ENCODE measurements at places on chromosomes 12 and 14.

- DNase-seq = no peak
These were observed 310.5 kb downstream of the ETNK1 start for GRCh38 chr12:22935501-22935900.

GRCh38 chr12:26658991-26659390, 174.0 kb downstream of the ITPR2 start:
- DNase-seq = no peak

- DNase-seq = no peak
These were observed 95.5 kb downstream of the TMX1 start for GRCh38 chr14:51335531-51335930.

DNA sequence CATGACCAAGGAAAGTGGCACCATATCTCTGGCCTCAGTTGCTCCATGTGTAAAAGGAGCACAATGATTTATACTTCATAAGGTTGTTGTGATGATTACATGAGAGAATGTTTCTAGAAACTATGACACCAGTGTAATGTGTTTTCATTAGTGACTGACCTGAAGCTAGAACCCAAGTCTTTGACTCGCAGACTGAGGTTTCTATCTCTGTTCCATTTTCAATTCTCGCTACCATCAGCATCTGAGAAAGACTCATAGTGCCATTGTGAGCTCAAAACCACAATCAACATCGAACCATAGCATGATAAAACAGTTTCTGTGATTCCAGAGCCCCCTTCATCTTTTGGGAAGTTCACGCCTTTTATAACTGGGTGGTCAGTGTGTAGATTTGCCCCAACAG, 53.8 kb downstream of the STAB2 start:
- DNase-seq = no peak

DNA sequence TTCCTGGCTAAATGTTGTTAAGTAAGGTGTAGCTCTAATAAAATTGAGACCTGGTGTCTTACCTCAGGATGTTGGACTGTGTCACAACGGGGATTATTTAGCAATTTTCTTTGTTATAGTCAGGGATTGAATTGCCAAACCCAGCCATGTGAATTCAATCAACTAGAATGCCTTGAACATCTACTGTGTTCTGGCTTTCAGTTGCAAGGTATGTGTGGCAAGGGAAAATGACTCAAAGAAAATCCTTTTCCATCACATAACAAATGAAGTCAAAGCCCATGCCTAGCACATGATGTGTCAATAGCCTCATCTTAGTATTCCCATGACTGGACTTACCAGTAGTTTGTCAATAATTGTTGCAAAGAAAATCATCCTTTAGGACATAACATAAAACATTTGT, 519.8 kb upstream of the FLRT2 start:
- no peak for DNase-seq

DNA sequence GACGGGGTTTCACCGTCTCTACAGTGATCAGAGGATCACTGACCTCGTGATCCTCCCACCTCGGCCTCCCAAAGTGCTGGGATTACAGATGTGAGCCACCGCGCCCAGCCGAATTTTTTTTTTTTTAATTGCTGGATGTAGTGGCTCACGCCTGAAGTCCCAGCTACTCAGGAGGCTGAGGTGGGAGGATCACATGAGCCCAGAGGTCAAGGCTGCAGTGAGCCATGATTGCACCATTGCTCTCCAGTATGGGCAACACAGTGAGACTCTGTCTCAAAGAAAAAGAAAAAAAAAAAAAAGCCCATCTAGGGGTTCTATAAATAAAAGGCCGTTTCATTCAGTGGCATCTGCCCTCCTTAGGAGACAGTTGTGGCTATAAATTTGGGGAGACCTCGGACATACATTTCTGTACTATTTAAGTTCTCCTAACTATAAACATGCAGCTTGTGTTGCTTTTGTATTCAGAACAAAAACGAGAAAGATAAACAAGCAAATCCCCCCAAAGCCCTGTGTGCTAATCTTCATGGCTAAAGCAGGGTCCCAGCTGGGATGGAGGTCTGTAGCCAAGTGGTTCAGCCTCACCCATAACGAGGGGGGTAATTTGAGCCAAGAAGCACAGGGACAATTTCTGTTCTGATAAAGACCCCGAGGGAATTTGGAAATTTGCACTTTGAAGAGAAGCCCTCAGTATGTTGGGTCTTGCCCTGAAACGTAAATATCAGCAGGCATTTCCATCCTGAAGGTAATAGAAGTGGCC, 35.0 kb upstream of the BCL7A start:
- DNase-seq = no peak

GRCh38 chr12:119989731-119990381, 820 bp downstream of the BICDL1 start:
- peak; percentile 81 for DNase-seq

GRCh38 chr12:43177276-43177675, 374.7 kb downstream of the ADAMTS20 start:
- DNase-seq = no peak

DNA sequence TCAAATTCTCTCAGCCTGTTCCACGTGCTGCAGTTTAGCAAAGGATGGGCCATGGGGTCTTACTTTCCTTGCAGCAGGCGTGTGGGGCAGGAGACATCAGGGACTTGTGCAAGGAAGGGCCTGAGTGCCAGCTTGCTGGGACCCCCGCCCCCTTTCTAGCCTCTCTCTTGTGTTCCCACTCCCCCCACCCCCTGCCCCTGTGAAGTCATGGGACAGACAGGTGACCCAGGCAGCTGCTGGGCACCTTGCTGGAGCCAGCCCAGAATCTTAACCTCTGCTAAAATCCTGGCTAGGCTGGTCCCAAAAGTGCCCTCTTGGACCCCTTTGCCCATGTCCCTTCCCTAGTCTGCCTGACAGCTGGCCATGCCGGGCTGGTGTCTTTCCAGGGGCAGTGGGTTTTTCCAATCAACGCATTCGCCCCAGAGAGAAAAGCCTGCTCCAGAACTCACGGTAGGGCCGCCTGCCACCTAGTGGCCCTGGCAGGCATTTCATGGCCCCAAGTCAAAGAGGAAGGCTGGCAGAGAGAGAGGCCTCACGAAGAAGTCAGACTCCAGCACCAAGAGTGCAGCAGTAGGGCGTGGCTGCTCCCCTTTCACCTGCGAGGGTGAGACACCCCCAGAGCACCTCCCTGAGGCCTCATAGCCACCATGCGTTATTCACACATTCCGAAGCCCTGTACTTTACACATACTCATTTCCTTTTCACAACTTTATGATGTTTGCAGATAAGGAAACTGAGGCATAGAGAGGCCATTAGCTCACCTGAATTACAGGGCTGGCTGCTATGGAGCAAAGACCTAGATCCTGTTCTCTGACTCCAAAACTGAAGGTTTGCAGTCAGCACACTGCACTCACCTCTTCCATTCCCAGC, 67.4 kb downstream of the LGMN start:
- DNase-seq = peak; percentile 79

DNA sequence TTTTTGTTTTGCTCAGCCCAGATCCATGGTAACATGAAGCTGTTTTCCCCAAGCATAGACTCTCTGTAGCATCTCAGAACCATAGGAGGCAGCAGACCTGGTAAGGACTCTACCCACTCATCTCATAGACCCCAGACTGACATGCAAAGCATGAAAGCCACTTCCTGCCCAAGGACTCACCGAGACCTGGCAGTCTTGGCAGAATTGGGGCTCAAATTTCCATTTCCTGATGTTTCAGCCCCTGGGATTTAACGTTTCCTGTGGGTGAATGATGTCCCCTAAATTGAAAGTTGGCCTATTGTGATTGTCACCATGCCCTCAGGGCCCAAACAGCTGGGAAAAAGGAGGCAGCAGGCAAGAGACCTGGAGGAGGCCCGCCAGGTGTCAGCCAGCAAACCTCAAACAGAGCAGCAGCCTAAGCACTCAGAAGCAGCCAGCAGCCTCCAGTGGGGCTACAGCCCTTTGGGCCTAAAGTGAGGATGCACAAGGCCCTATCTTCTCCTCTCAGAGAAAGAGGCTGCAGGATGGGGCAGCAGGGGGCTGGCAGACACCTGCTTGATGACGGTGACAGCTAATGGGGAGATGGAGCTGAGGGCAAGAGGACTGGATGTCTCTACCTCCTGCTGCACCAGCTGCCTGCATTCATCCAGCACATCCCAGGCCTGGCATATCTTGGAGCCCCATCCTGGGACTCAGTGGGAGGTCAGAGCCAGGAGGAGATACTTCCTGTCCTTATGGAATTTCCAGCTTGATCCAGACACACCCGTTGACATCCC, 8.5 kb downstream of the KRT85 start:
- peak; percentile 26 for DNase-seq

- no peak for DNase-seq
These were observed 115.4 kb upstream of the OVCH1 start for GRCh38 chr12:29612912-29613311.

GRCh38 chr12:96335270-96335669, 65.0 kb downstream of the CDK17 start:
- DNase-seq = no peak

DNA sequence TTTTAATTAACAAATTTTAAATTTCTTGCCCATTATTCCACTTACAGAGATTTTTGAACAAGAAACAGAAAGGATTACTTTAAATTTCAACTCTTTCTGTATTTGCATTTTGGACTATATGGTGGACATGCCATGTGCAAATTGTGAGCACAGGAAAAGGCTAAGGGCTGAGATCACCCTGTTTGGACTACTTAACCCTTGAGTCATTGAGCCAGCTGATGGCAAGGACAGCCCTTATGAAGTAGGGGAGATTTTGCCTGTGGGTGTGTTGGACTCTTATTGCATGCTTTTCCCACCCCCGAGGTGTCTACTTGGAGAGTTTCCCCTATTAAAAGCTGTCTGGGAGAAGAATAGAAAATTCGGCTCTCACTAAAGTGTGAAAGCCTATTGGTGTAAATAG, 17.2 kb downstream of the DERA start:
- DNase-seq = no peak

- no peak for DNase-seq
These were observed 183.3 kb downstream of the RBM19 start for GRCh38 chr12:113782873-113783272.

DNA sequence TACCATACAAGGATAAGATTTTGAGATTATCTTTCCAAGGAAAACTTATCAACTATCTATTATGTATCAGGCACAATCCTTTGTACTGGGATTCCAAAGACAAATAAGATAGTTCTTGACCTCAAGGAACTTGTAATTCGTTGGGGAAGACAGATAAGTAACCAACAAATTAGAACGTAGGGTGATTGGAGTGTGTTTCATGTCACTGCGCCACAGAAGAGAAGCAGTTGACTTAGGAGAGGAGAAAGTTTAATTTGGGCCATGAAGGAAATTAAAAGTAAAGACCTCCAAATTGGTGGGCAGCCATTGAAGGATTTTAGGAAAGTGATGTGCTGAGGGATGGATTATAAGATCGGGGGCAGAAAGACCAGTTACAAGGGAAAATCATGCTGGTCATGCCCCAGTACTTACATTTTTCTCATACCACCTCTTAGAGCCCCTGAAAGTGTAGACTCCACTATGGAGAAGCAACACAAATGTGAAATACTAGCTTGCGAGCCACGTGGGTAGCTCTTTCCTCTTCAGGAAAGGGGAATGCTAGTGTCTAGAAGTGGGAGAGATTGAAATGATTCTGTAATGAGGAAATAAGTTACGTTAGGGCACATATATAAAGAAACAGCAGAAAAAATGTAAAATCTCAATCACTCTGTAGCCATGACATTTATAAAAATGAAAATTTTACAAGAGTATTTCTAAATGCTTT, 148.7 kb downstream of the ETV6 start:
- DNase-seq = no peak
